ENCODE measurements at places on chromosomes 16 and 17.
A peak's percentile ranks its signal among the peaks of the same experiment; 100 is the strongest.

DNA sequence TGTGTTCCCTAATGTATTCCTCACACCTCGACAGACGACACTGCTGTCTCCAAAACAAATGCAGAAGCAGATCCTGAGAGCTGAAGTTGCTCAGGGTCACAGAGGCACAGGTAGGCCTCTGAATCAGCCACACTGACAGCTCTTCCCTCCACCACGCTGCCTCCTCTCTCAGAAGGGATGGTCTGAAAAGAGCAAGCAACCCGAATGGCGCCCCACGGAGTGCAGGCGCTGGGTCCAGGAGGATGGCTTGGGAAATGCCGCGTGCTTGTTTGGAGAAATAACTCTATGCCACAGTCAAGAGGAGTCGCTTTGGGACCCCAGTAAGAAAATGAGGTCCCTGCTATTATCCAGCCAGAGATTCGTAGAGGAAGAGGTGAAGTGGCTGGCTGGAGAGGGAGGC, 15.9 kb downstream of the CYB561 start:
- no peak for DNase-seq

DNA sequence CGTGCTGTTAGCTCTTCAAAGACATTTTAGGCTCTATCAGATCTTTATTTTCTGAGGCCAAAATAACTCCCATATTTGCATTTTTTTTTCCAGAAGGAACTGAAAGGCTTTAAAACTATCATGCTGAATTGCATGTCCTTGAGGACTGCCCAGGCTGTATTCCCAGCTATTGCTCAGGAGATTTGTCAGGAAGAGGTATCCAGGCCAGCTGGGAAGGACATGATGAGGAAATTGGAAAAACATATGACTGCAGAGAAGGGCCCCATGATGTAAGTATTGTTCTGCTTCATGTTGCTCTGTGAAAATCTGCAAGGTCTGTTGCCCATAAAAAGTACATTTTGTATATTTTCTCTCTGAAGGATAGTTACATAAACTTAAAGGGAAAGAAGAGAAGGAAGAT, 5.7 kb downstream of the CDC6 start:
- DNase-seq: no peak

DNA sequence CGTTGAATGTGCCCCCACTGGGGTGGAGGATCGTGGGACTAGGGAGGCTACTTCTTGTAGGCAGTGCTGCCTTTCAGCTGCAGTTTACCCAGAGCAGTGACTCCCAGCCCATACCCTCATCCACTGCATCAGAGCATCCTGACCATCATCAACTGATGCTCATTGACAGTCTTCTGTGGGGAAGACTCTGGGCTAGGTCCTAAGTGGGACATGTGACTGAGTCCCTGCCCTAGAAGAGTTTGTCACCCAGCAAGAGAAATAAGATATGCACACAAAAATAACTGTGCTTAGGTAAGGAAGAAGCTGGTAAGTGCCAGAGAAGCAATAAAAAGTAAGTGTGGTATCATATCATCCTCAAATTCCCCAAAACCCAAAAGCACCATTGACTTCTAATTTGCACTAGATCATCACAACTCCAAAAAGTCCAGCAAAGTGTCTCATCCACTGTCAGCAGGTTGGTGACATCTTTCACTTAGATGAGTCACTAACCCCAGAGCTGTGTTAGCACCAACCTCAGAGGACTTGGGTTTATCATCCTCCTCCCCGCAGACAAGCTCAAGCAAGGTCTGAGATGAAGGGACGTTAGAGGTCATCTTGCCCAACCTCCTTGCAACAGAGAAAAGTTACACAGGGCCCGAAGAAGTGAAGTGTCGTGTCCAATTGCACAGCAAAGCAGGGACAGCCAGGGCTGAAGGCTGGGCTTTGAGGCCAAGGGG, 99.0 kb downstream of the CCDC182 start:
- no peak for DNase-seq

GRCh38 chr16:54425681-54426552, 139.3 kb upstream of the IRX3 start:
- DNase-seq: no peak

GRCh38 chr16:88466175-88466862, 13.2 kb downstream of the ZFPM1 start:
- no peak for DNase-seq

DNA sequence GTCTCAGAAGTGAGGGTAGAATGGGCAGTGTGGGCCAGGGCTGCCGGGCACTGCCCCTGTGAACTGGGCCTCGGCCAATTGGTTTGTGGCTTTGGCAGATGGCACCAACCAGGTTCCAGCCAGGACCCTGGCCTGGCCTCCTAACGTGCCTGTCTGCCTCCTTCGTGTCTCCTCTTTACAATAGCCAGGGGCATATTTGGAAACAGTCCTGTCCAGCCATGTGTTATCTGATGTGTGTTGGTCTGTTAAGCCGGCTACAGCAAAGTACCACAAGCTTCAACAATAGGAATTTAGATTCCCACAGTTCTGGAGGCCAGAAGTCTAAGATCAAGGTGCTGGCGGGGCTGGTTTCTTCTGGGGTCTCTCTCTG, 14.6 kb downstream of the CRISPLD2 start:
- no peak for DNase-seq

DNA sequence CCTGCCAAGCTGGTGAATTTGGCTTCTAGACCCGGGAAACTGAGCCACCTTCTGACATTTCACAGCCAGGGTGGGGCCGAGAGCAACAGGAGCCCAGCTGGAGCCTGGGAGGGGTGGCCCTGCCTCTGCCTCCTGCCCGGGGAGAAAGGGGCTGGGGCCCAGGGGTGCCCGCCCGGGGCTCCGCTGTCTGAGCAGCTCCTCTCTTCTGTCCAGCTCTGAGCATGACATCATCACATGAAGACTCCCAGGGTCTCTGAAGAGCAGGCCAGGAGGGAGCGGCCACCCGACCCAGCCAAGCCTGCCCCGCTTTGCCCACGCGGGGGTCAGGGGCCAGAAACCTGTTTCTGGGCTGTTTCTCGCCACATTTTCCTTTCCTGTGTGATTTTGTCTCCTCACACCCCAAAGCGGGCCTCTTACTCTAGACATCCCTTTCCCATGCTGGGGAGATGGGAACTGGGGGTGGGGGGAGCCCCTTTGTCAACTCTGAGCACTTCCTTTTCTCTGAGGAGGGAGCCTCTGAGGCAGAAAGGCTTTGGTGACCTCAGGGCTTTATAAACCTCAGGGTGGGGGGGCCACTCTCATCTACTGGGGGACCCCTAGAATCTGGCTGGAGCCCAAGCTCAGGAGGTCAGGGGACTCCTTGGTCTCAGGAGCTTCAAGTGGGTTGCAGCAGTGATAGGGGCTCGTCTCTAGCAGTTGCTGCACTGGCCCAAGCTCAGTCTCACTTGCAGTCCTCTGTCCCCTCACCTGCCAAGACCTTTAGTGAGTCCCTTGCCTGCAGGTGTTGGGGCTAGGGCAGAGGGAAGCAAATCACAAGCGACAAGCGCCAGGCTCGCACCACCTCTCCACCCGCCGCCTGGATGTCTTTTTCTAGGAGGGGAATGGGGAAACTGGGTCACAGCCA, 7.6 kb downstream of the UBALD2 start:
- no peak for DNase-seq

DNA sequence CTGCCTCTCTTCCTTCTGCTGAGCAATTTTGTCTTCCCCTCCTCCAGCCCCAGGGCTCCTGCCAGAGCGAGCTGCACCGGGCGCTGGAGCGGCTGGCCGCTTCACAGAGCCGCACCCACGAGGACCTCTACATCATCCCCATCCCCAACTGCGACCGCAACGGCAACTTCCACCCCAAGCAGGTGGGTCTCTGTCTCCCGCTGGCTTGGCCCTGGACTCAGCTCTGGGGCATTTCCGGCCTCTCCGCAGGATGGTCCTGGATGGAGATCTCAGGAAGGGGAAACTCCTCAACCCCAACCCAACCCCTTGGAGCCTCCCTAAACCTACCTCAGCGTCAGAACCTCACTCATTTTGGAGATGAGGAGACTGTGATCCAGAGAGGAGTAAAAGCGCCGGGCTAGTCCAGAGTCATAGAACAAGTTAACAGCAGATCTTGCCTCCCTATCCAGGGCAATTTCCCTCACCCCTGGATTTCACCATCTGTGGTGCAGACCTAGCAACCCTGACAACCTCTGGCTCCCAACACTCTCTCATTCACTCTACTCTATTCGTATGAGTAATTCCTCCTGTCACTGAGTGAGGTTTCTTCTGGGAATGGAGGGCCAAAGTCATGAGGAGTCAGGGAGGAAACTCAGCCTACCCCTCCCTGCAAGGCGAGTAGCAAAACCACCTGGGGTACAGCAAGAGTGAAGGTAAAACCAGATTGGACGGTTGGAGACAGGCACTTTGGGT, 10.8 kb downstream of the IGFBP4 start:
- no peak for DNase-seq

DNA sequence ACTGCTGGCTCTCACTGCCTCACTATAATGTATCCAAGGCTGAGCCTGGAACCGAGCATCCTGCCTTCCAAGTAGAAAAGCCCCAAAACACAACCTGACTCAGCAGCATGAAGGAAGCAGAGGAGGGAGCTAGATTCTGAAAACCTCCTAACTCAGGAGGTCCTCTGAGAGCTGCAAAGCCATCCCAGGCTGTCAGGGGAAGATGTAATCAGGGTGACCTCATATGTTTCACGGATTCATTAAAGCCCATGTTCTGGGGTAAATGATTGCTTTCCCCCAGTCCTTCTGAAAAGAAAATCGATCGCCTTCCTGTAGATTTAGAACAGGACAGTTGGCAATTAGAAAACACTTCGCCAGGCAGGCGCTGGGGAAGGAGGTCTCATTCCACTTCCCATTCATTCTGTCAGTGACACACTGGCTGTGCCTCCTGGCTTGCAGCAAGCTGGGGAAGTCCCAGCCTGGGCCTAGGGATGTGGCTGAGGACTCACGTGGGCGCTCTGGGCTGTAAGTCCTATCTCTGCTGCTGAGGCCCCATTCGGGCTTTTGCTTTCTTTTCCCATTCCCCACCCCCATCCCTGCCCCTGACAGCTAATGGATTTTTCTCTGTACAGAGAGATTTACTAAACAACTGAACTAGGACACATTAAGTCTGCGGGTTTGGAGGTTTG, 75.7 kb upstream of the TMEM132E start:
- peak; percentile 50 for DNase-seq

- no peak for DNase-seq
These were observed 28.4 kb downstream of the CDH13 start for GRCh38 chr16:82655072-82655714.

- DNase-seq: no peak
These were observed 82.7 kb upstream of the PLCG2 start for GRCh38 chr16:81696166-81696960.

DNA sequence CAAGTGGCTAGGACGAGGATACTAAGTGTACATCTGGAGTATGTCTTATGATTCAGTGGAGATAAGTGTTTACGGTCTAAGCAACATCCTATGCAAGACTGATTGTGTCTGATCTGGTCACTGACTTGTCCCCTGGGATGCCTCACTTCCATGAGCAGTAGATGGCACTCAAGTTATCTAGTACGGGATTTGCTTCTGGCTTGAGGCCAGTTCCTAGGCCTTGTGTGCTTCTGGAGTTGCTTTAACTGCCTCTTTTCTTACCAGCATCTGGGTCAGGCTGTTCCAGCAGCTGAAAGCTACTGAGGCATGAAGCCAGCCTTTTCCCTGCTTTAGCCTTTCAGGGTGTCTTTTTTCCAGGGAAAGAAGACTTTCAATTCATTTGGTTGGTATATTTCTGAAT, 23.0 kb downstream of the SUPT6H start:
- peak; percentile 87 for DNase-seq

DNA sequence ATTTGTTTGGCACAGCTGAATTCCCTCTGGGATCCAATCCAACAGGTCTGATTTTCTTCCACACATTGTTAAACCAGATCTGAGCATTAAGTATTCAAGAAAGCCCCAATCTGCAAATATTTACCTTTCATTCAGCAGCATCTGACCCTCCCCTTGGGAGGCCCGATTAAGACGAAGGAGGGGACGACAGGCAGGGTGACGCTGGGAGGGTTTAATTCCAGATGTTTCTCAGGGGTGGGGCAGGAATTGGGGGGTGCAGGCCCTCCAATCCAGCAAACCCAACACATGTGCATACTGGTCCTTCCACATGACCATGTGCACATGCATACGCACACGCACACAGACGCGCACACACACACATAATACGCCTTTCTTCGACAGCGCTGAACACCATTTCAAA, 240.5 kb downstream of the GSG1L start:
- no peak for DNase-seq

DNA sequence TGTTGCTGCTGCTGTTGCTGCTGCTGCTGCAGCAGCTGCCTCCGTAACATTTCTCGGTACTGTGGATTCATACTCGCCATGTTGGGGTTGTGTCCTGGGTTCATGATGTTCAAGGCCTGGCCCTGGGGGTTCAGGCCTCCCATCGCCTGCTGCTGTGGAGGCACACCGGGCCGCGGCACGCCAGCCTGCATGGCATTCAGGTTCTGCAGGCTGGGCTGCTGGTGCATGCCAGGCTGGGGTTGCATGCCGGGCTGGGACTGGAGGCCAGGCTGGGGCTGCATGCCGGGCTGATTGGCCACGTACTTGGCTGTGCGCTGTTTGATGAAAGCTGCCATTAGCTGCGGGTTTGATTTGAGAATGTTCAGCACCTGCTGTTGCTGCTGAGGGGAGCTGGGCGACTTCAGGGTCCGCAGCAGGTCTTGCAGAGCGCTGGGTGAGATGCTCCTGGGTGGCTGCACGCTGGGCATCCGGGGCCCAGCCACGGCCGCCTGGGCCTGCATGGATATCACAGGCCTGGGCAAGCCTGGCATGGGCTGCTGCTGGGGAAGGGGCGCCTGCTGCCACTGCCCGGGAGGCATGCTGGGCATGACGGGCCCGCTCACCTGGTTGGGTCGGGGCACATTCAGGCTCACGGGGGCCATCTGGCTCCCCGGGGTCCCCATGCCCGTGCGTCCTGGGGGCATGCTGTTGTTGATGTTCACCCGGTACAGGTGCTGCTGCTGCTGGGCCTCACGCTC, 11.3 kb upstream of the TRAP1 start:
- DNase-seq: no peak

DNA sequence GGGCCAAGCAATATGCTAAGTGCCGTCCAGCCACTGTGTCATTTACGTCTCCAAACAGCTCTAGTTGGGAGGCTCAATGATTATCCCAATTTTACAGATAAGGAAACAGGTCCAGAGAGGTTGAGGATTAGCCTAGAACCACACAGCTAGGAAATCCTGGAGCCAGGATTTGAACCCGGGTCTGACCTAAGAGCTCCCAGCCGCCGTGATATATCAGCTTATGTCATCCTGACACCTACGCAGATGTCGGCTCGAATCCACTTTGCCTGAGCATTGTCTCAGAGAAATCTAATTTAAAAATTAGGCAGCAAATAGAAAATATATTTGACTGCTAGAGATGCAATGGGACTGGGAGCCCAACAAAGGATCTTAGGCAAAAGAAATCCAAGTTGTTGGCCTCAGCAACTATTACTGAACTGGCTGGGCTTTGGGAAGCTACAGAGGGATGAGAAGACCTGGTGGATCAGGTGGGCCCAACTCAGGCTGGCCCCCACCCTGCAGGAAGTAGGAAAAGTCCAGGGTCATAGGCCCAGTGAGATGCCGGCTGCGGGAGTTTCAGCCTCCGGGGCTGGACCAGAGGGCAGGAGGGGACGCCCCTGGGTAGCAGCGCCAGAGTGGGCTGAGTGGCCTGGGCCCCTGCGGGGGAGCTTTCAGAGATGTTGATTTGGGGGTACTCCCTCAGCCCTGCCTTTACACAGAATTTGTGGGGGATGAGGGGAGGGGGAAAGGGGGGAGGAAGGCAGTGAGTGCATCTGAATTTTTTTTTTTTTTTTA, 35.1 kb upstream of the IL21R start:
- no peak for DNase-seq

GRCh38 chr16:78213751-78214150, 114.3 kb downstream of the WWOX start:
- DNase-seq: no peak

All from globus pallidus (tissue), 1 donor.